ENCODE measurements at places on chromosomes 16 and 17.

DNA sequence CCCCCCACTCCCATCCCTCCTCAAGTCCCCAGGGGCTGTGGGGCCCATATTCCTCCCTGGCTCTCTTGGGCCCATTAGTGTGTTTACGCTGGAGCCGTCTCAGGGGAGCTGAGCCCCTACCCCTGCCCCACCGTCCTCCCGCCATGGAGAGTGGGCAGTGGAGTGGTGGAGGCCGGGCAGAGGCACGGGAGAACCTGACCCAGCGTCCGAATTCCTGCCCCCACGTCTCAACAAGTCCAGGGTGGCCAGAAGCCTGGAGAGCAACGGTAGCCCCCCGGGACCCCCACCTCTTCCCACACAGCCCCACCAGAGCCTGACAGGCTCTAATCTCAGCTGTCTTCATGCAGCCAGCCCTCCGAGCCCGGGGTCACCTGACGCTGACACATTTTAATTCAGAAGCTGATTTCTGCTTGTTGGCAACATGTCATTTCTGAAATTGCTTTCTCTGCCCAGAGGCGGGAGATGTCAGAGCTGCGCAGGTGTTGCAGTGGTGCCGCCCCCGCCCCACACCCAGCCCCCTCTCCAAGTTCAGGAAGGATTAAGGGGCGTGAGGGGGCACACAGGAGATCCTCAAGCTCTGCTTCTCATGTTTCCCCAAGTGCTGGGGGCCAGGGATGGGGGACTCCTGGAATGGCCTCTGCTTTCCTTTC is 32.6 kb downstream of the WNT9B start:
- no peak for DNase-seq

GRCh38 chr17:3594976-3595375 is 14.2 kb downstream of the TRPV1 start:
- DNase-seq, result no peak

GRCh38 chr17:66649818-66650543 is 184.9 kb upstream of the CACNG5 start:
- DNase-seq, result no peak

DNA sequence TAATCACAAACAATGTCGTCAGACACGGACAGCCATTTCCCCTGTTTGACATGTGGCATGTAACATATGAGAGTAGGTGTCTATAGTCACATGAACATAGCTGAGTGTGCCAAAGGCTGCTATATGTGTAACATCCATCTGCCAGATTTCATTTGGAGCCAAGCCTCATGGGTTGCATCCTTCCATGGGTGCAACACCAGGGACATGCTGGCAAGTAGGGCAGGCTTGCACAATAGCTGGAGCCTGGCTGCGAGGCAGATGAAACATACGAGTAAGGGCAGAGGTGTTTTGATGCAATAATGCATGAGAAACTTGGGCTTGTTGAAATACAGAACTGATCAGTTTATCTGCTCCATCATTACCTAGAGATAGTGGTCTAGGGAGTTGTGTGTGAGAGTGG is 9.0 kb upstream of the ZNF689 start:
- no peak for DNase-seq

DNA sequence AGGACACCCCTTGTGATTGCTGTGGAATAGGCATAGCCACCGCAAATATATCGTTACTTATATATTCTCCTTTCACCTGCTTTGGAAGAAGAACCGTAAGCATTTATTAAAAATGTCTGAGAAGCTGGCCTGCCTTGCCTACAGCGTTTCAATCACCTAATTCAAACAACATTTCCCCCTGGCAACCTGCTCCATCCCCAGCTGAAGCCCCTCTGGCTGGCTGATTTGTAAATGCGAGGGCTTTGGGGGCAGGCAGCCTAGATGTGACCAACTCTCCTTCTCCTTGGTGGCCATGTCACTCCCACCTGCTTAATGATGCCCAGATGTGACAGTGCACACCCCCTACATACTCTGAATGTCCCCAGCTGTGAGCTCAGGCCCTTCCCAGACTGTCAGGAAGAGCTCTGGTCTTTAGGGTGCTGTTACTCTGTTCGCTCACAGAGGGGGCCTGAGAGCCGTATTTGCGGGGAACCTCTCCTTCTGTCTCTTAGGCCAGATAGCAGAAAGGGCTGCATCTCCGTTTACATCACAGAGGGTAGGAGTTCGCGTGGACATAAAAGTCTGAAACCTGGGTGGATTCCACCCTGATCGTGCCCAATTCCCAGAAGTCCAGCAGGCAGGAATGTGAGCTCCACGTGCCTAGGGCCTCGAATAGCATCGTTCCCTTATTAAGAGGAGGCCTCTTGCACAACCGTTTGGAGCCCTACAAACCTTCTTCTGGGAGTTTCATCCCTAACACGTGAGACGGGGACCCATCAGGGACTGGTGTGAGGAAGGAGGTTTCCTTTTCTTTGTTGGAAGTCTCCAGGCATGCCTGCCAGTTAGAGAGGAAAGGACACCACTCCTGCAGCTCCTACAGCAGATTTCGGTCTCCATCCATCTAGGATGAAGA is 2.4 kb upstream of the SDK2 start:
- DNase-seq, result no peak

DNA sequence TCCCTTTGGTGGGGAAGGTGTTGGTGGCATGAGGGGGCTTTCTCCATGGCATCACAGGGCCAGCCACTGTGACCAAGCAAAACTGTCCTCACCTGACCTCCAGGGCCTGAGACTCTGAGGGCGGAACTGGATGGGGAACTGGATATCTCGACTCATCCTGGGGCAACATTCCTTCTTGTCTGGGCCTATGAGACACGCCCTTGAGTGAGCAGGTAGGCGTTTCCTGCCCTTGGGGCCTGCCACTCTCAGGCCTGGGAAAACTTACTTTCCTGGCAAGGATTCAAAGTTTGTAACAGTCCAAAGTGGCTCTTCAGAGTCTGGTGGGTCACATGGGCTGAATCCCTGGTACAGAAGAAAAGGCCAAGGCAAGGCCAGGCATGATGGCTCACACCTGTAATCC is 9.6 kb downstream of the MT1X start:
- DNase-seq, result no peak

GRCh38 chr16:66984892-66985311 is 3.5 kb upstream of the CES4A start:
- no peak for DNase-seq

DNA sequence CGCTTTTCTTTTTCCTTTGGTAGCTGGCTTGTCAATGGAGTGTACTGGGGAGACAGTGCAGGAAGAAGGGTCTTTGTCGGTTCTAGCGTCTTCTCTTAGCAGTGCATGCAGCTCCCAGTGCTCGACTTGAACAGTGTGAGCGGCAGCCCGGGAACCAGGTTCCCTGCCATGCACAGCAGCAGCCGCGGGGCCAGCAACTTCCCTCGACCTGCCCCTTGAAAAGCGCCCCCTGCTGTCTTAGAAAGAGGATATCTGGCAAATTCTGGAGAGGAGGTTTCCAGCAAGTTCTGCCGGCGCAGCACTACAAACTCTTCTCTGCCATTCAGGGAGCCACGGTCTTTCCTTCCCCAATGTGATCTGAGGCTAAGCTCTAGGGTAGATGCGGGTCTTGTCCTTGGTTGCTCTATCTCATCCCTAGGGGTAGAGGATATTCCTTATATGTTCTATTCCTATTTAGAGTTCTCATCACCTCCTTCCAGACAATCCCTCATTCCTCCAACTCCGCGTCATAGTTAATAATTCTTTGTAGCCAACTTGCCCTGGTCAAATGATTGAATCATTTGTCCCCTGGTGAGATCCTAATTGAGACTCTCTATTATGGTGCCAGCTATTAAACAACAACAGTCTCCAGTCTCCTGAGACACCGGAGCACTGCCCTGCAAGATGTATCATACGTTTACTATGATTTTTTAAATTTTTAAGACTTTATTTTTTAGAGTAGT is 451.3 kb downstream of the PMP22 start:
- no peak for DNase-seq

GRCh38 chr16:74477226-74477625 is 55.9 kb upstream of the CLEC18B start:
- no peak for DNase-seq

DNA sequence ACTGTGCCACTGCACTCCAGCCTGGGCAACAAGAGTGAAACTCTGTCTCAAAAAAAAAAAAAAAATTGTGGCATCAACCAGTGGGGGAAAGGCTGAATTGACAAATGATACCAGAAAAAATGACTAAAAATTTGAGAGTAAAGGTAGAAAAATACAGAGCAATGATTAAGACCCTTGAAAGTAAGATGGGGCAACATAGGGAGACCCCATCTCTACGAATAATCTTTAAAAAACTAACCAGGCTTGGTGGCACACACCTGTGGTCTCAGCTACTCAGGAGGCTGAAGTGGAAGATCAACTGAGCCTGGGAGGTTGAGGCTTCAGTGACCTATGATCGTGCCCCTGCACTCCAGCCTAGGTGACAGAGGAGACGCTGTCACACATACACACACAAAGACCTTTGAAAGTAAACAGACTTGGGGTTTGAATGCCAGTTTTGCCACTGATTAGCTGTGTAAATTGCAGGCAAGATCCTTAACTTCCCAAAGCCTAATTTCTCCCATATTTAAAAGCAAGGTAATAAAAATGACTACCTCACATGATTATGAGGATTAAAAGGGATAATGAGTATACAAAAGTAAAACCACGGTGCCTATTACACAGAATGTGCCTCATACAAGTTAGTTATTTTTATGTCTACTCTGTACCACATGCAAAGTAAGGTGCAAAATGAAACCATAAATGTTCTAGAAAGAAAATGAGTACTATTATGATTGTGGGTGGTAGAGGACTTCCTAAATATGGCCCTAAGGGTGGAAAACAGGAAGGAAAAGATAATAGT is 21.7 kb upstream of the PAFAH1B1 start:
- no peak for DNase-seq

DNA sequence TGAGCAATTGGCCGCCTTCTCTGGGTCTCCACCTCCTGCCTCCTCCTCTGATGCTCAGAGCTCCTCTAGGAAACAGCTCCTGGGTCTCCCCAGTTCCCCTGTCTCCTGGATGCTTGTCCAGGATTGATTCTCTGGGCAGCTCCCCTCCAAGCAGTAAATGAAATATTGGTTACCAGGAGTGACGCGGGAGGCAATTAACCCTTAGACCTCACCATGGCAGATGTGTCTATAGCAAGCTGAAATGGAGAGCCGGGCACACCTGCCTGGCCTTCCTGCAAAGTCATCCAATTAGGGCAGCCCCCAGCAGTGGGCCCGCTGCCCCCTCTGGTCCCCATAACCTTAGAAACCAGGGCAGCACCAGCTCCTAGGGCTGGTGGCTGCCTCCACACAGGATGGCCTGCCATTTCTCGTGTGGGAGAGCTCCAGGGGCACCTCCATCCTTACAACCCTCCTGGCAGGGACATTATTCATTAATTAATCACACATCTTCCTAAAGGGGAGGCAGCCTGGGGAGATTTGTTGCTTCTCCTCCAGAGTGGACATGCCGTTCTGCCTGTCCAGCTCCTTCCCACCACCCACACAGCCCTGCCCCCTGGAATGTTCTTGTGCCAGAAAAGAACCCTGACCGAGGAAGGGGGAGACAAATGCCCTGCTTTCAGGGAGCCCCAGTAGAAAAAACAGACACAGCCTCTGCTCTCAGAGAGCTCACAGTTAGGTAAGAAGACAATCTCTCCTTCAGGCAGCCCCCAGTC is 8.3 kb upstream of the KIF18B start:
- no peak for DNase-seq

GRCh38 chr16:85256190-85256739 is 144.0 kb upstream of the CIBAR2 start:
- DNase-seq, result no peak

- DNase-seq, result no peak
Measured at GRCh38 chr17:11996722-11997146, 541 bp downstream of the ZNF18 start.

- no peak for DNase-seq
Measured at GRCh38 chr16:48895142-48895541, 285.2 kb upstream of the N4BP1 start.

DNA sequence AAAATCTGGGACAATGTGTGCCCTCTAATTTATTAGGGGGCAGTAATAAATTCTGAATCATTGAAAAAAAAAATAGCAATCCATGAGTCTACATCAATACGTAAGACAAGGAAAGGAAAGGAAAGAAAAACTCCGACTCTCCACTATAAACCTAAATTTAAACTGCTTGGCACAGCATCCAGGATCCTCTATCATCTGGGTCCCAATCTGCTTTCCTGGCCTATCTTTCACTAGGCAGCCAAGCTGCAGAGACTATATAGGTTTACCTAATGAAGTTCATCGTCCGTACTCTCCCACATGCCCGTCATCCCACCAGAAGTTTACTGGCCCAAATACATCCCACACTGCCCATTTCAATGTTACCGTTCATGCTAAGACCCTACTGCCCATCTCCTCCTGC is 179.2 kb downstream of the PARN start:
- DNase-seq, result no peak

- DNase-seq, result no peak
Measured at GRCh38 chr17:35350493-35350892, 22.9 kb downstream of the SLFN11 start.

GRCh38 chr17:7880076-7880868 is 8.3 kb upstream of the CHD3 start:
- DNase-seq, result no peak

DNA sequence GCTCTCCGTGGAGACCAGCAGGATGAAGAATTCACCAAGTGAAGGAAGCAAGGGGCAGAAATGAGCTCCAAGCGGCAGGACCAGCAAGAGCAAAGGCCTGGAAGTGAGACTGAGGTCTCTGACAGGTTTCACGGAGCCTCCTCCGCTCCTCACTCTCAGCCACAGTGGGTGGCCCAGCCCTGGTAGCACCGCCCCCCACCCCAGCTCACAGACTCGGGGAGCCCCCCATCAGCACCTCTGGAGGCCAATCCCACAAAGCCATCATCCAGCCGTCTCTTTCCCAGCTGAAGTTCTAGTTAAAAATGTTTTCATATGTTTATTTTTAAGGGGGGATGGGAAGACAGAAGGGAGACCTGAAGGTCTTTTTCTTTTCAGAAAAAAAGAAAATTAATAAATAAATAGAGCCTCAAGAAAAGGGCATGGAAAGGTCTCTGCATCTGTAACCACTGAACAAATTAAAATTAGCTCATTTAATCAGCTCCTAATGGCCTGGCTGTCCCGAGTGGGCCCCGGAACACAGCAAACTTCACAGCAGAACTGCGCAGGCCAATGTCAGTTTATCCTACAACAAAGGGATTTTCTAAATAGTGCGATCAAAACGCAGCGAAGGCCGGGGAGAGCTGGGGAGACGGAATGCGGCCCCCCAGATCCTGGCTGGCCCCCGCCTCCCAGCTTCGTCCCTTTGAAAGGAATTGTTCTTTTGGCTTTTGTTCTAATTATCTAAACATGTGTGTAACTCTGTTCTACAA is 190.3 kb downstream of the ZNF423 start:
- no peak for DNase-seq

Data from astrocyte of the spinal cord (primary cell).